Choroid plexus epithelial cell (primary cell): ENCODE measurements at places on chromosomes 12 and 14.

GRCh38 chr14:35556548-35556947 is 22.6 kb downstream of the INSM2 start:
- DNase-seq = no peak

GRCh38 chr12:4059898-4060568 is 186.8 kb upstream of the PARP11 start:
- DNase-seq = no peak

GRCh38 chr12:49703647-49704137 is 3.5 kb downstream of the FMNL3 start:
- peak; percentile 88 for DNase-seq

GRCh38 chr12:67811437-67812361 is 163.2 kb downstream of the DYRK2 start:
- peak; percentile 26 for DNase-seq

DNA sequence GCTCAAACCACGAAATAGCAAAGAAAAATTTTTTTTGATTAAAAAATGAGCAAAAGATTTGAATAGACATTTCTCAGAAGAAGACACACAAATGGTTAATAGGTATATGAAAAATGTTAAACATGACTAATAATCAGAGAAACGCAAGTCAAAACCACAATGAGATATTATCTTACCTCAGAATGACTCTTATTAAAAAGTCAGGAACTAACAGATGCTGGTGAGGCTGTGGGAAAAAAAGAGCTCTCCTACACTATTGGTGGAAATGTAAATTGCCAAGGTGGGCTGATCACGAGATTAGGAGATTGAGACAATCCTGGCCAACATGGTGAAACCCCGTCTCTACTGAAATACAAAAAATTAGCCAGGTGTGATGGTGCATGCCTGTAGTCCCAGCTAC is 315.5 kb upstream of the FLRT2 start:
- peak; percentile 79 for DNase-seq

GRCh38 chr12:52661668-52662067 is 9.7 kb upstream of the KRT2 start:
- no peak for DNase-seq

DNA sequence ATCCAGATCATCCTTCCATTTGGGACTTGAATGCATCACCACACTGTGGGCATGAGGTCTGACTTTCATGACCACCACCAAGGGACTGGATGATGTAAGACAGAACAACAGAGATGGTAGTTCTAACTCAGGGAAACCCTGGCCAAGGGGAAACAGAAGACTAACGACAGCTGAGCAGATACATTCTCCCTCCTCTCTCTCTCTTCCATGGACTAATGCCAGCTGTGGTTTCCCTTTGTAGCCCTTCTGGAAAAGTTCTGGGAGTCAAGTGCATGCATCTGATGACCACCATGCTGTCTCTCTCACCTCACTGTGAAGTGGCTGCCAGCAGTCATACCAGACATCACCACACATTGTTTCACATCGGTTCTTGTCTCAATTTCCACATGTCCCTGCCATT is 3.4 kb downstream of the TAS2R30 start:
- DNase-seq = no peak

DNA sequence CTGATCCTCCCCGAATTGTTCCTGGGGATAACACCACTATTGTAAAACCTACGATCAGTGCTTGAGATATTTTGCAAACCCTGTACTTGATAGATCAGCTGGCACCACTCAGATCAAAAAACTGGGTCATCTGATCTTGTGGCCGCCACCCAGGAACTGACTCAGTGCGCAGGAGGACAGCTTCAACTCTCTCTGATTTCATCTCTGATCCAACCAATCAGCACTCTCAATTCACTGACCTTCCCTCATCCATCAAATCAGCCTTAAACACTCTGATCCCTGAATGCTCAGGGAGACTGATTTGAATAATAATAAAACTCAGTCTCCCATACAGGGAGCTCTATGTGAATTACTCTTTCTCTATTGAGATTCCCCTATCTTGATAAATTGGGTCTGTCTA is 4.2 kb upstream of the XPOT start:
- DNase-seq = peak; percentile 79

DNA sequence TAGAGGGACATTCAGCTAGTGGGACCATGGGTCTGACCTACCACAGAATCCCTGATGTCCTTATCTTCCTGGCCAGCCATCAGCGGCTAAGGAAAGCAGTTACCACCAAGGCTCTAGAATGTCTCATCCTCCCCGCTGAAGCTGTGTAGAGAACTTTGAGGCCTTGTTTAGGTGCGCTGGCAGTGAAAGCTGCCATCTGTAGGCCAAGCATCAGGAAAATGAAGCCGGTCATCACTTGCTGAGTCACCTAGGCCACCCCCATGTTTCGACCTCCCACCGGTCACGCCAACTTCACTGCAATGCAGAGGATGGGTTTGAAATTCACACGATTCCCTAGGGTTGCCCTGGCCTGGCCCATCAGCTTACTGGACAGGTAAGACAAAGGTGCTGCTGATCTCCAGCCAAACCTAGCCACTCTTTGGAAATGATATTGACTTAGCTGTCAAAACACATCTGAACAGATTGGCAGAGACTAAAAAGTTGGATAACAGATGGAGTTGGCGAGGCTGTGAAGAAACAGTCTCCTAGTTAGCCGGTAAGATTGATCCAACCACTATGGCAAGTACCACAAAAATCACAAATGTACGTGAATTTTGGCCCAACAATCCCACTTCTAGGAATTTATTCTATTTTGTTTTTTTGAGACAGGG is 52.0 kb downstream of the NOS1 start:
- no peak for DNase-seq

GRCh38 chr14:90671382-90672234 is 144.6 kb downstream of the TTC7B start:
- no peak for DNase-seq

GRCh38 chr12:105854071-105854470 is 284.7 kb downstream of the NUAK1 start:
- DNase-seq = no peak

GRCh38 chr14:99263564-99264330 is 8.2 kb downstream of the BCL11B start:
- no peak for DNase-seq

DNA sequence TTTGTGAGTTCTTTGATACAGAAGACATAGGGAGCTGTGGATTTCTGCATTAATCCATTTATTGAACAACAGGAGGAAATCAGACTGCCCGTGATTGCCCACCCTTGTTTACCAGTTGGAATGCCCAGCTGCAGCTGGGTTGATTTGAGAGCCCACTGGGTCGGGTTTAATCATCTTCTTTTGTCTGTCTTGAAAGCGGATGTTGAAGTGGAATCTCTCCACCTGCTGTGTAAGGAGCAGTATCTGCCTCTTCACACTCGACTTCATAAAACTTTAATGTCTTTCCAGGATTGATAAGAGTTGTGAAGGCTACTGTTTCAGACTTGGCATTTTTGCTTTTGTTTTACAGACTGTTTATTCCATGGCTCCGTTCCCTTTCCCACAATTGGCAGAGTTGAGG is 39.9 kb downstream of the TBC1D30 start:
- no peak for DNase-seq

GRCh38 chr14:76467711-76468155 is 91.8 kb downstream of the ESRRB start:
- DNase-seq = no peak

DNA sequence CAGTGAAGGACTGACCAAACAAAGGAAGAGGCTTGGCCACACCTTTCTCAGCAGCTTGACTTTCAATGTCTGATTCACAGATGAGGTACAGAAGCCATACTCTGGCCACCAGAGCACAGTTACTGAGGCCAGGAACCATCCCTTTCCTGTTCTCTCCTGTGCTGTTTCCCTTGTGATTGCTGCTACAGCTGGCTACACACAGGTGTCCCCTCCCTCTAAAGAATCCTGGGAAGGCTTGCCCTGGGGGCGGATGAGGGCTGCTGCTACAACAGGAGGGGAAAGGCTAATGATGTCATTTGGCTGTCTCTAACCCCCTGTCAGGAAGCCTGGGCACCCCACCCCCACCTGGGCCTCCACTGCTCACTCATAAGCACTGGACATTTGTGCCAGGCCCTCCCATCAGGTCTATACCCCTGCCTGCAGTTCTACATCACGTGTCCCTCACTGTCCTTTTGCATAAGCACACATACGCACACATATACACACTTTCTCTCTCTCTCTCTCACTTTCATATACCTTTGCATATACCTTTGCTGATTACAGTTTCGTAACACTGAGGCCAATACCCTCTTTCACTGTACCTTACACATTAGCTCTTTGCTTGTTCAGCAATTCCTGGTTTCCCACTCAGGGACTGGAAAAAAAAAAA is 41.4 kb downstream of the PRPF40B start:
- DNase-seq = no peak

GRCh38 chr12:3901116-3901515 is 27.9 kb upstream of the PARP11 start:
- no peak for DNase-seq

- no peak for DNase-seq
These were observed 203.7 kb upstream of the SSTR1 start for GRCh38 chr14:38003746-38004609.

DNA sequence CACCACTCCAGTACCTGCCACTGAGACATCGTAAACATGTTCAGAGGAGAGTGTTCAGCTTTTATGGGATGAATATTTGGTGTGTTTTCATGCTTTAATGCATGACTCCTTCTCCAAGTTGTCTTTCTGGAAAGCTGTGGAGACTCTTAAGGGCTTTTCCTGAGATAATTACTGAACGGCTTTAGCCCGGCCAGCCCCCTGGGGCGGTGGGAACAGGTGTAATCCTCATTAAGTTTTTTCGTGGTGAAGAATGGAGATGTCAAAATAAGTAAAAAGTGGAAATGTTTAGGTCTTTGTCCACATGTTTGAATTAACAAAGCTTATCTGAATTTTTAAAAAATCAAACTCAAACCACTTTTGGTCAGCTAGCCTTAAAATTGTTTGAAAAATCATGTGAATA is 1.5 kb downstream of the SYNE2 start:
- DNase-seq = no peak

GRCh38 chr12:26700430-26700829 is 132.6 kb downstream of the ITPR2 start:
- peak; percentile 46 for DNase-seq

GRCh38 chr12:106213662-106214061 is 34.2 kb downstream of the CKAP4 start:
- peak; percentile 41 for DNase-seq

DNA sequence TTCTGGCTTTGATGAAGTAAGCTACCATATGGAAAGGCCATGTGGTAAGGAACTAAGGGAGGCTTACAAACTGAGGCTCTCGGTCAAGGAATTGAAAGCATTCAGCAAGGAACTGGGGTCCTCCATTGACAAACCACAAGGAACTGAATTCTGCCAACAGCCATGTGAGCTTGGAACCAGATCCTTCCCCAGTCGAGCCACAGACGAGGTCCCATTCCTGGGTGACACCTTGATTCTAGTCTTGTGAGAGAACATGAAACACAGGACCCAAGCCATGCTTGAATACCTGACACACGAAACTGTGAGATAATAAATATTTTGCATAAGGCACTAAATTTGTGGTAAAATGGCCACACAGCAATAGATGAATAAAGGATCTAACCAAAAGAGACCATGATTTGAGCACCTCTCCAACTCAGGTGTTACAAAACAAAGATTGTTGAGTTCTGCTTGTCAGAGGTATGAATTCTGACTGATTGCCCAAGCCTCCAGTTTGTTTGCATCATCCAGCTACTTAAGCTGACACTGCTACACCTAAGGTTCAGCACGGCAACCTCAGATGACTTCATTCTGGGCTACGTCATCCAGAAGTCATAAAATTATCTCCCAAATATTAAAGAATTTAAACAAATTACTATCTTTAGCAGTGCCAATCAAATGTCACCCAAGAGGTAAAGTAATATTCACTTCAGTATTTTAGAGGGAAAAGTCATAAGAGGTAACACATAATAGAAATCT is 59.4 kb downstream of the GARIN6 start:
- no peak for DNase-seq

GRCh38 chr12:52772188-52772587 is 5.0 kb downstream of the KRT76 start:
- DNase-seq = peak; percentile 1

- no peak for DNase-seq
These were observed 5.6 kb upstream of the ST8SIA1 start for GRCh38 chr12:22340143-22340542.

DNA sequence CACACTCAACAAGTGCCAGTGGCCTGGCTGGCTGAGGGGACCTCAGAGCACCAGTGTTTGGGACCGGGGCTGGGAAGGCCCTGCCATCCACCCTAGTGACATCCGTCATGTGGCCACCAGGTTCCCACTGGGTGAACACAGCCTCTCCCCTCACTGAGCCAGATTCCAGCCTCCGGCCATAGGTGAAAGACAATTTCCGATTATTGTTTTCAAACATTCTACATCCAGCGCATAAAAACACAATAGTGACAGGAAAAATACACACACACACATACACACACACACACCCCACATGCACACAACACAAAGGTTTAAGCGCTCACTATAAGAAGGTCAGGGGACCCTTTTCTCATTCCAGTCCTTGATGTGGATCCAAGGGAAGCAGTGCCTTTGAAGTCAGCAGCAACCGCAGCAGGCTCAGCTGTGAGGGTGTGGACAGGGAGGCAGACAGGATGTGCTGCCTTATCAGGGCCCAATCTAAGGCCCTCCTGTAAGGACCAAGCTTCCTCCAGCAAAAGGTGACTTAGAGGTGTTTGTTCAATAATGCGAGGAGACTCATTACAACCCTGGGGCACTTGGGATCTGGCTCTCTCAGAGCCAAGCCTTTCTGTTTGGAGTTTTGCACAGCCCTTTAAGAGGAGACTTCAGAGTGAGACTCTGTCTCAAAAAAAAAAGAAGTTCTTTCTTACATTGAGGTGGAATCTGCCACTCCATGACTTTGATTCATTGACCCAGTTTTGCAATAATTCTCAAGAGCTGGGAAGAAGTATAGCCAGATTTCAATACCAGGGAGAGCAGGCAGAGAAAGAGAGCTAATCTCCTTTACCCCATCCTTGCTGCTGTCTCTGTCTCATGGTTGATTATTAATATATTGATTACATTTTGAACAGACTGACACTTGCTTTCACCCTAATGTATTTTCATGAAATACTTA is 227.8 kb downstream of the ZFP36L1 start:
- peak; percentile 28 for DNase-seq

- peak; percentile 85 for DNase-seq
These were observed 198.9 kb downstream of the RBM19 start for GRCh38 chr12:113766879-113767878.

GRCh38 chr12:69475237-69475975 is 5.2 kb downstream of the FRS2 start:
- DNase-seq = peak; percentile 59

DNA sequence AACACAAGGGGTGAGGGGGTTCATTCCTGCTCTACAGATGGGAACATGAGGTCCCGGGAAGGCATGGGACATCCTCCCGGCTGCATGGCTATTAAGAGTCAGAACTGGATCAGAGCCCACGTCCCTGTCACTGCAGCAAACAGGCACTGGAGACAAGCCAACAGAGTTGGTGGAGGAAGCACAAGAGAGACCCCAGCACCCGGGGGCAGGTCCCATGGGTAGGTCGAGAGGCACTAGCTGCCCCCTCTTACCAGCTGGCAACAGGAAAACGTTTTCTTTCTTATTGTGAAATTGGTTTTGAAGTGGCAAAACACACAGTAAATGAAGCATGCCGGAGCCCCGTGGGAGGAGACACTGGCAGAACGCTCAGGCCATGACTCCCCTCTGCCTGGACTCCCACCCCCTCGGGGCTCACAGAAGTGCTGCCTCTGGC is 43.6 kb downstream of the SYNE3 start:
- DNase-seq = no peak
